Stimulated activated CD8-positive, alpha-beta memory T cell treated with anti-CD3 and anti-CD28 coated beads, Interleukin-4, amount 100 ng/mL, for 1 hour (primary cell): ENCODE measurements at places on chromosomes 5 and 9.

DNA sequence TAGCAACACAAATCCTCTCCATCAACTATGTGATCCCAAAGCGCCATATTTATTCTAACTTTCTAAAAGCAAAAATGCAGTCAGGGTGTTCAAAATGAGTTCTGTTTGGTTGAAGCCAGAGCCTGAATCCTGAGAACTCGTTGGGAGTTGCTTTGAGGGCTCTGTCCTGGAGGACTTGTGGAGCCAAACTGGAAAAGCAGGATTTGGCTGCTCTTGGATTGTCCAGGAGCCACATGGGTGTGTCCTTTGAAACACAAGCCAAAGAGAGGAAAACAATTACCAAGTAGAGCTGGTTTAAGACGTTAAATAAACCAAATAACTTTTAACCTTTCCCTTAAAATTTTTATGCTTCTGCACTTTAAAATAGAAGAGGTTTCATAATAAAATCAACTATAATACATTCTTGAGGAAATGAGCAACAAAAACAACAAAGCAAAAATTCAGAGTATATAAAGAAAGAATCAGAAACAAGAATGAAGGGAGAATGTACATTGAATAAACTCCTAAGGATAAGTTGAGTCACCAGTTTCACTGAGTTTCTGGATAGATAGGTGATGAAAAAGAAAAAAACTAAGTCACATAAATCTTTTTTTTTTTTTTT, 13.5 kb downstream of the C5orf46 start:
- no peak for DNase-seq

DNA sequence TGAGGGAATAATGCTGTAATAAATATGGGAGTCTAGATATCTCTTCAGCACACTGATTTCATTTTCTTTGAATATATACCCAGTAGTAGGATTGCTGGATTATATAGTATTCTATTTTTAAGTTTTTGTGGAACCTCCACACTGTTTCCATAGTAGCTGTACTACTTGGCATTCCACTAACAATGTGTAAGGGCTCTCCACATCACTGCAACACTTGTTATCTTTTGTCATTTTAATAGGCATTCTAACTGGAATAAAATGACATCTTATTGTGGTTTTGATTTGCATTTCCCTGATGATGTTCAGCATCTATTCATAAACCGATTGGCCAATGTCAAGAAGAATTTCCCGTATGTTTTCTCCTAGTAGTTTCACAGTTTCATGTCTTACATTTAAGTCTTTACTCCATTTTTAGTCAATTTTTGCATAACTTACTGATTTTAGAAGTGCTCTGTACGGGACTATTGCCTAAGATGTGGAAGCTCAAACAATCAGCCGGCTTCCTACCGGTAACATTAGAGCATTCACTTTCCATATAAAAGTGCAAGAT, 1078.8 kb downstream of the TAF11L14 start:
- no peak for DNase-seq

GRCh38 chr5:166724284-166724683, 1567.2 kb upstream of the WWC1 start:
- DNase-seq, result no peak

- DNase-seq, result no peak
These were observed 3.6 kb upstream of the B4GALT1 start for GRCh38 chr9:33170464-33171415.

- no peak for DNase-seq
These were observed 156.2 kb upstream of the ZNF618 start for GRCh38 chr9:113719919-113720318.

DNA sequence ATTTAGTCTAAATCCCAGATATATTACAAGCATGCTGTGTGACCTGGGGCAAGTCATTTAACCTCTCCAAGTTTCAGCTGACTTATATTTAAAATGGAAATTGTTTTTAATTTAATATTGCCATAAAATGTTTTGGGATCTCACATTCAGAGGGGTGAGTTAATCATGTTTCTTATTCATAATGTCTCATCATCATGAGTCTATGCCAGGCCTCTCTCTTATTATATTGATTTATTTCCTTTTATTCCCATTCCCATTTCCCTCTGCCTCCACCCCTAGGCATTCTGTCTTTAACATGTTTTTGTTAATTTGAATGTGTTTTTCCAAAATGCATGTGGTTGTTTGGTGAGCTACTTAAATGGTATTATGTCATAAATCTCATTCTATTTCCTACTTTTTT, 39.0 kb upstream of the TTC1 start:
- DNase-seq, result no peak

DNA sequence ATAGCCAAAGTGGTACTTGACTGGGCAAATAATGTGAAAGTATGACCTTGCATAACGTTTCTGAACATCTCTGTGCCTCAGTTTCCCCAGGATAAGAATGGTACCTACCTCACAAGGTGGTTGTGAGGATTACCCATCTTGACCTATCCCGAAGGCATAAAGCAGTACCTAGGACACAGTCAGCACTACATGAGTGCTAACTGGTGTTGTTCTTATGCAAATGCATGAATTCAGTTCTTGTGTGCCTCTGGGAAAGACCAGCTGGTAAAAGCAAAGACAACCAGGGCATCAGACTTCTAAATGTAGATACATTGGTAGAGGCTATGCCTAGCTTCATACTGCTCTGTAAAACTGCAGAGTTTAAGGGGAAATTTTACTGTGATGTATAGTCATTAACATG, 21.8 kb upstream of the TMEM252 start:
- DNase-seq, result no peak

GRCh38 chr9:3478549-3478953, 47.2 kb downstream of the RFX3 start:
- no peak for DNase-seq

- DNase-seq, result no peak
These were observed 317.4 kb downstream of the NNT start for GRCh38 chr5:43920422-43920821.

- DNase-seq, result no peak
These were observed 80.1 kb downstream of the ITGA1 start for GRCh38 chr5:52867809-52868208.
